GM12892 (cell line): ENCODE measurements at places on chromosomes 2 and 18.

GRCh38 chr2:177073611-177074010, 139.0 kb upstream of the HNRNPA3 start:
- no peak for DNase-seq

DNA sequence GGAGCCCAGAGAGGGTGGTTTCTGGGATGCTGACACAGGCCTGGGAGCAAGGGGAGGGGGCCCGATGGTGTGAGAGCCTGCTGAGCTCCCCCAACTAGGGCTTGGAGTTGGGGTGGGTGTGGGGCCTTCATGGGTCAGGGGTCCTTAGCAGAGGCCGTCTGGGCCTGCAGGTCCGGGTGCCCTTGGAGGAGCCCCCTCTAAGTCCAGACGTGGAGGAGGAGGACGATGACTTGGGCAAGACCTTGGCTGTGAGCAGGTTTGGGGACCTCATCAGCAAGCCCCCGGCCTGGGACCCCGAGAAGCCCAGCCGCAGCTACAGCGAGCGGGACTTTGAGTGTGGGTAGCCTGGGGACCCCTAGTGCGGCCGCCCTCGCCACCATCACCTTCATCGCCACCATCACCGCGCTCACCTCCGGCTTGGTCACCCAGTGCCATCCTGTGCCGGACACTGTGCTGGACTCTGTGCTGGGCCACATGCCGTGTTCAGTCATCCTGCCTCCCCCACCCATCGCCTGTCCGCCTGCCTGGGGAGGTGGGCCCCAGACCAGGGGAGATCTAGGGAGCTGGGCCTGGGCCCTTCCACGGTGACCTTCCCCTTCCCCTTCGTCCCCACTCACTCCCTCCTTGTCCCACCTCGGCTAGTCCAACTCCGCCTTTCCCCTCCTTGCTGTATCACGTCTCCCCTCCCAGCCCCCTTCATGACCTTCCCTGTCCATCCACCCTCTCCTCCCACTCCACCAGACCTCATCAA, 980 bp downstream of the SLC4A3 start:
- DNase-seq: no peak

DNA sequence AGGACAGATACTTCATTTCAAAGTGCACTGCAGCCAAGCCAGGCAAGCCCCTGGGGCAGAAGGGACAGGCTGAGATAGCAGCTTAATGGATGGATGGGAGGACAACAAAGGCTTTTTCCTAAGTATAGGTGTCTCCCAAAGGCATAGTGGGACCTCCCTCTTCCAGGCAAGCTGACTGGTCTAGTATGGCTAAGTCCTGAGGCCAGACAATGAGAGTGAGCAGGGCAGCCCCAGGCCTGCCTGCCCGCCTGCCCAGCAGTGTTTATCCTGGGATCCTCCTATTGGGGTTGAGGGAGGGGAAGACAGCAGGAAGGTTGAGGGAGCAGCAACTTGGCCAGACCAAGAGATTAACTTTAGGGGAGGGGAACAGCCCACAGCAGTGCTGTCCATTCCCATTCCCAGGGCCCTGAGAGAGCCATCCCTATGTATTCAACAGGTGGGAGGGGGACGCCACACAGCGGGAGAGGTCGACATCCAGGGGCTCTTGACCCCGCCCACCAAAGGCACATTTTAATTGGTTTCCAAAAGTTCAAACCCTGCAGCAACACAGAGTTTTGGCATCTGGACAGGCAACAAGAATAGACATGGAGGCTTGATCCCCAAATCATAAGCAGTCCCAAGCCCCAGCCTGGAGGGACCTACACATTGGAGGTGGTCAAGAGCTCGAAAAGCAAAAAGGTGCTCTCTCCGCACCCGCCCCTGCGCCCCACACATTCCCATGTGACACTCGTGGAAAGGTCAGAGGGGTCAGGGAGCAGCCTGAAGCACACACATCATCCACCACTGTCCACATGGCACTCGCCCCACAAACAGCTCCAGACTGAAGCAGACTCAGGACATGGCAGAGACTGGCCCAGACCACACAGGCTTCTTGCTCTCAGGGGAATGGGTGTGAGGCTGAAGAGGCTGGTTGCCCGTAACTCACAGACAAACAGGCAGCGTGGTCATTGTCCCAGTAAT, 2.9 kb upstream of the SFXN5 start:
- DNase-seq: no peak

DNA sequence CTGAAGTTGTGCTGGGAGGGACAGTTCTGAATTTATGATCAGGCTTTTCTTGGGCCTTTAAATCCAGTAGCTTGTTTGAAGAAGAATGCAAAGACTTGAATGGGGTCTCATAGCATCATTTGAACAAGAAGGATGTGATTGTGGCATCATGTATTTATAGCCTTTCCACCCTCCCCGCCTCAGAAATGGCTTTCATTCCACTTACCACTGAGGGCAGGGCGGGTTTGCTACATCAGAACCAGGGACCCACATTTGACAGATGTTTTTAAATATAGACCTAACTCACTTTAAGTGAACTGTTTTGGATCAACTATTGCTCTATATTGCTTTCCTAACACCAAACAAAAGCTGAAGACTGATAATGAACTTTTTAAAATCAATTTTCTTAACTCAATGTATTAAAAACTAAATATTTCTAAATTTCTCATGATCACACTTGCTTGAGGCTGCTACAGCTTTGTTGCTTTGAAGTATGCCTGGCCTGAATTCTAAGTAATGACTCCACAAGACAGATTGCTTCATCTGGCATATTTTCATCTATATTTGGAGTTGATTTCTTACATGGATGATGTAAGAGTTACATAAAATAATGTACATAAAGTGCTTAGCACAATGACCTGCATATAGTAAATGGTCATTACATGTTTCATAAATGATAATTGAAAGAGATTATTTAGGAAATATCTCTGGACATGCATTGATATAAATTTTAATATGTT, 1552.9 kb upstream of the SLC39A10 start:
- DNase-seq: no peak

DNA sequence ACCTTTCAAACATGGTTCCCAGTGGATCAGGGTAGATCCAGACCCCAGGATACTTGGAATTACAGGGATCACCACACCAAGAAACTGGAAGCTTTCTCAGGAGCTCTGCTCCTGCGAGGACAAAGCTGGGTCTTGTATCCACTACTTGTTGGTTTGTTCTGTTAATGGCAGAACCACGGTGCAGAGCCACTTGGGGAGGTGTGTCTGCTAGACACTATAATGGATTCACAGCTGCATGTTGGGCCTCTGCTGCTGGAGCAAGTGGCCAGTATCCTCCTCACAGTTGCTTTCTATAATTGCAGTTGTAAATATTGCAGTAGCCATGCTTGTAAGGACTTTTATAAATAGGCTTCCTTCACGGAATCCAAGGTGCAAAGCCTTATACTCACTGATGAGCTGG, 12.9 kb downstream of the FOSL2 start:
- DNase-seq: no peak

DNA sequence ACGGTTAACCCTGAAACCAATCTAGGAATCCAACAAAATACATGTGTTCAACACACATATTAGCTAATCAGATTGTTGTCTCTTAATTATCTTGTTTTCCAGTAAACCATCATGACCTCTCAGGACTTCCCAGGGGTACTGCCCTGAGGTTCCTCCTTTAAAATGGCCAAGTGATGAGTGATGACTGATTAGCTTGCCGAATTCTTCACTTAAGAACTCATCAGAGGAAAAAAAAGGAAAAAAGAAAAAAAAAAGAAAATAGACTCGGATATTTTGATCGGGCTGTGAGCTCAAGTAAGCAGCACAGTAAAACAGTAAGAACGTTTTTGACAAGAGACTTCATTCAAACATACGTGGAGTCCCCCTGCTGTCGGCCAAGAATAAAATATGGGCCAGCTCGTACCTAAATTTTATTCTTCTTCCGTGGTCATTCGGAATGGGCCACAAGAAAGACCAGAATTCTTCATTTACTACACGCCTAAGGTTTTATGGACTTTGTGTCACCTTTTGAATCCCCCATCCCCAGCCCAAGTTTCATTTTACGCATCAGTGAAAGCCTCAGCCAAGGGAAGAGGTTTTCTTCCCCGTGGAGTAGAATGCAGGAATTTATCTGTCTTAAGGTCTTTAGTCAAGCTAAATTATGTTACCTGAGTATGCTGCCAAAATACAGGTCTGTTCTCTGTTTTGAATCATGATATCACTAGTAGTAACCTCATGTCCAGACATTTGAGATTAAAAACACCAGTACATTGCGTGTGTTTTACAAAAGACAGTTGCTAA, 40.5 kb downstream of the COLEC12 start:
- DNase-seq: no peak

DNA sequence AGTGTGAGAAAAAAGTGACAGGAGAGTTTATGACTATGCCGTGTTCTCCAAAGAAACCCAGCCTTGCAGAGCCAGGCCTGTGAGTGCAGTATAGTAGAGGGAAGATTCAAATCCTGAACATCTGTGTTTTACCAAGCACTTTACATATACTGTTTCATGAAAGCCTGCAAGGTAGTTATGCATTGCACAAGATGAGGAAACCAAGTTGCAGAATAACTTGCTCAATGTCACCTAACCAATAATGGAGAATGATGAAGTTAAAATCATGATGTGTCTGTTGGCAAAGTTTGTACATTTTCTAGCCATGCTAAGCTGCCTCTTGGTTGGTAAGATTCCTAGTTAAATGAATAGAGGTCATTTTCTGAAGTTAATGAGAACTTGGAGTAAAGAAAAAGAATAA, 29.3 kb downstream of the SYT4 start:
- DNase-seq: no peak

DNA sequence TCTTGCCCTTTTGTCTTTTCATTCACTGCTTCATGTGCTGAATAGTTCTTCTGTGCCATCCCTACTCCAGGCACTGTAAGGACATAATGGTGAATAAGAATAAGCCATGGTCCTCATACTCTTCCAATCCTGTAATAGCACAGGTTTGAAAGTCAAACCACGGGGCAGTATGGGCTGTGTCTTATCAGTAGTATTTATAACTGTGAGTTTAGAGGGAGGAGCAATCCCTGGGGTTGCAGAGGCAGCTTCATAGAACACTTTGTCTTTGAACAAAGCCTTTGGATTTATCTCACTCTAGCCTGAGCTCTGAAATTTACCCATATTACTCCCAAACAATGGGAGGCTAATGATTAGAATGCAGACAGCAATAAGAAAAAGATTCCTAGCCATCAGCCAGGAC, 30.2 kb upstream of the ALK start:
- no peak for DNase-seq

DNA sequence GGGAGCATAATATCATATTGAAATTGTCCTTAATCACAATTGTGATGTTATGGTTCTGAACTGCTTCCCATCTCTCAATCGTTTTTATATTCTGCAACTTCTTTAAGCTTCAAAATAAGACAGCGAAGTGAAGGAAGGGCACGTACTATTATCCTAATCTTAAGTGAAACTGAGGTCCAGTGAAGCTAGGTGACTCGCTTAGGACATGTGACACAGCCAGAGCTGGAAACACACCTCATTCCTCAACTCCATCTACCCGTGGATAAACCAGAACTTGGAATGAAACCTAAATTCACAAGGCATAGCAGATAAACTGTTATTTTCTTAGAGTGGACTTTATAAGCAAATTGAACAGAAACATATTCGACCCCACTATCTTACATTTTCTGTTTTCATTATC, 191.2 kb upstream of the PXDN start:
- DNase-seq: no peak

DNA sequence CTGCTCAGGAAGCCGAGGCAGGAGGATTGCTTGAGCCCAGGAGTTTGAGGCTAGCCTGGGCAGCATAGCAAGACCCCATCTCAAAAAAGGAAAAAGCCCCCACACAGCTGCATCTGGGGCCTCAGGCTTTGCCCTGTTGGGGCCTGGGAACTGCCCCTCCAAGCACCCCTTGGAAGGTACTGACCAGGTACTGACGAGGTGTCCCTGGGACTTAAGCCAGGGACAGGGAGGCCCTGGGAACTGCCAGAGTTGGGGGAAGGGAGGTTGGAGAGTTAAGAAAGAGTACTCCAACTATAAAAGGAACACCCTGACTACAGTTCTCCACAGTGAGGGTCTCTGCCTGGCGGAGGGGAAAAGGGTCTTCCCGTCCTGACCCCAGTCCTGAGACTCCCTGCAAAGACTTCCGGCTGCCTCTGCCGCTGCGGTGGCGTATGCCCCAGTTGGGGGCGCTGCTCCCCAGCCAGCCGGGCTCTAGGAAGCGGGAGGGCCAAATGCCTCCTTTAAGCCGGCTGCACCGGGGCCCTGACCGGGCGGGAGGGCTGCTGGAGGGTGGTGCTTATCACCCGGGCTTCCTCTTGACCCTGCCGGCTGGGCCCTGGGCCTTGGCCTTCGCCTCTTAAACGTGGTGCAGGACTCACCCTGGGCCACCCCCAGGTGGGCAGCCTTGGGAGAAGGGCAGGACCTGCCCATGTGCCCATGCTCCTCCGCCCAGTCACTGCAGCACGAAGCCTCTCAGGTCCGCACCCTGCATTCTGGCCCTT, 12.8 kb downstream of the SLC30A3 start:
- peak; percentile 73 for DNase-seq

DNA sequence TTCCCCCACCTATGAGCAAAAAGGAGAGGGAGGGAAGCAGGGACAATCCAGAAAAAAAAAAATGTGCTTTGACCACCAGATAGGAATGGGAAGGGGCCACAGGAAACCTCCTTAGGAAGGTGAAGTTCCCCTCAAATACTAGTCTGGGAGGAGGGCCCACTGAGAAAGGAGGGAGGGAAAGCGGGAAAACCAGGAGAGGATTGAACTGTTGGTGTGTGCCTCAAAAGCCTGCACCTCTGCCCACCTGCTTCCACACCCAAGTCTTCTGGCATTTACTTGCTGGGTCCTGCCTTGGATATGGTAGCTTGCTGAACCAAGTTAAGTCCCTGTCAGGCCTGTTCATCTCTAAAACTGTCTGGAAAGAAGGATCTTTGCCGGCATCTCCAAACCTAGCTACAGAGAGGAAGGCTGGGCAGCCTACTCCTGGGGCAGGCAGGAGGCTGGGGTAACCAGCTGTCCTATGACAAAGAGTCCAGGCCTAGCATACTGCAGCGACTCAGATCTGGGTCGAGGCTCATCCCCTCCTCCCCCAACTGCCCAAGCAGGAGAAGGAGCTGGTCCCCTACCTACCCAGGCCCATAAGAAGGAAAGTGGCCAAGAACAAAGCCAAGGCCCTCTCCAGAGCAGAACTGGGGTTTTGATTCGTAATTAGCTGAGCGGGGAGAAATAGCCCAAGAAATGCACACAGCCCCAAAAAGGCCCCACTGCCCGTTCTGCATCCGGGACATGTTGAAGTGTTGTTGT, 3.0 kb downstream of the EN1 start:
- no peak for DNase-seq

DNA sequence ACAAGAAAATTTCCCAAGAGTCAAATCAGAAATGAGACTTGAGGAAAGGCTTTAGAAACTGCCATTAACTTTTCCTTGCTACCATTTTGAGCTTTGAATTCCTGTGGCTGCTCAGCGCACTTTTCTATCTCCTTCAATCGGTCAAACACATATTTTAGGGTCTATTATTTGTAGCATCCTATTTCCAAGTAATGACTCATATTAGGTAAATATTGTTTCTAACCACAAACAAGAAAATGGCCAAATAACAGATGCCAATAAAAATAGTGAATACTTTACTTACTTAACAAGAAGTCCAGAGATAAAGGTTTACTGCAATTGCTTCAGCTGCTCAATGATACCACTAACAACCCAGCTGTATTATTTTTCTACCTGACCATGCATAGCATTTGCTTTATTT, 29.7 kb upstream of the CCDC178 start:
- DNase-seq: no peak
